Hematopoietic multipotent progenitor cell (in vitro differentiated cells): ENCODE measurements at places on chromosomes 7 and 10.
A peak's percentile ranks its signal among the peaks of the same experiment; 100 is the strongest.

DNA sequence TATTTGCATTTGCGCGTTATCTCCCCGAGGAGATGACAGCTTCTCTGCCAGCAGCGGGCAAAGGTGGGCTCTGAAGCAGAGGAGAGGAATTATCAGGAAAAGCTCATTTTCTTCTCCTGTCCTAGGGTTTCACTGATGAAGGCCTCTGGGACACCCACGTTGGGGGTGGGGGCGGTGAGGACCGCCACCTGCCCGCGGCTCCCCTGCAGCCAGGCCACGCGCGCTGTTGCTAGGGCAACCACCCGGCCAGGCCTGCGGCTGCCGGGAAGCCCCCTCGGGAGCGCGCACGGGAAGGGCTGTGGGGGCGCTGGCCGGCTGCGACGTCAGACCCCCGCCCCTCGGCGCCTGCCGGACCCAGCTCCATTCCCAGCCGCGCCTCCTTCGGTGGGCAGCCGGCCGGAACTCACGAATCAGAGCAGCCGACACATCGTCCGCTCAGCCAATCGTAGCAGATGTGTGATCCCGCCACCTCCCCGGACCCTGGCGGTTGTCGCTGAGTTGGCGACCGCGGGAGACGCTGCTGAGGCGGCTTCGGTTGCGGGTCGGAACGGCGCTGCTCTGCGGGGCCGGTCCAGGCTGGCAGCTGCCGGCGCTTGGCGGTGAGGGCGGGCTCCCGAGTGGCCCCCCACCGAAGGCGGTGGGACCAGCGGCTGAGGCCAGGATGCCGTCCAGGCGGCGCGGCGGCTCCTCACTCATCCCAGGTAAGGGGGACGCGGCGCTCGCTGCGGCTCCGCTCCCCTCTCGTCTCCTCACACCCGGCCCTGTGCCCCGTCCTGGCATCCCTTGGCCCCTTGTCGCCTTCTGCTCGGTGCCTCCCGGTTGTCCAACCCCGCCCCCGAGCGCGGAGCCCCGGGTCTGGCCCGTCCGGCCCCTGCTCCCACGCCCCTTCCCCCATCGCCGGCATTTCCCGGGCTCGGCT is at the start of gene TPST1:
TPST1 (plus strand) TSS at position 513 of the 919 bp plus-strand sequence. CDS start 35,092 bp downstream, outside the sequence.
- peak; percentile 52 for DNase-seq

DNA sequence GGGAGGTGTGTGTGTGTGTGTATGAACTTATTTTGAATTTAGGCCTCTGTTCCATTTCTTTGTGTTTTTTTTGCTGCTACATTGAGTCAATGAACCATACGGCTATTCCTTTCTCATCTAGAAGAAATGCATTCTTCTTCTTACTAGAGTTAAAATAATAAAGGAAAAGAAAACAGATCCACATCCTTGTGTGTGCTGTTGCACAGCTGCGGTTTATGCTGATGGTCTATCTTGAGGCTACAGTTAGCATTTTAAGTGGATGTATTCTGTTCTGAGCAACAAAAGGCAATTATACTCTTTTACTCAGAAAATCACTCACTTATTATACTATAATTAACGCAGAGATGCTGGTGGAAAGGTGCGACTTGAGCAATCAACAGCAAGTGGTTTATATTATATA is 615.0 kb upstream of the MBL2 start:
- no peak for DNase-seq

DNA sequence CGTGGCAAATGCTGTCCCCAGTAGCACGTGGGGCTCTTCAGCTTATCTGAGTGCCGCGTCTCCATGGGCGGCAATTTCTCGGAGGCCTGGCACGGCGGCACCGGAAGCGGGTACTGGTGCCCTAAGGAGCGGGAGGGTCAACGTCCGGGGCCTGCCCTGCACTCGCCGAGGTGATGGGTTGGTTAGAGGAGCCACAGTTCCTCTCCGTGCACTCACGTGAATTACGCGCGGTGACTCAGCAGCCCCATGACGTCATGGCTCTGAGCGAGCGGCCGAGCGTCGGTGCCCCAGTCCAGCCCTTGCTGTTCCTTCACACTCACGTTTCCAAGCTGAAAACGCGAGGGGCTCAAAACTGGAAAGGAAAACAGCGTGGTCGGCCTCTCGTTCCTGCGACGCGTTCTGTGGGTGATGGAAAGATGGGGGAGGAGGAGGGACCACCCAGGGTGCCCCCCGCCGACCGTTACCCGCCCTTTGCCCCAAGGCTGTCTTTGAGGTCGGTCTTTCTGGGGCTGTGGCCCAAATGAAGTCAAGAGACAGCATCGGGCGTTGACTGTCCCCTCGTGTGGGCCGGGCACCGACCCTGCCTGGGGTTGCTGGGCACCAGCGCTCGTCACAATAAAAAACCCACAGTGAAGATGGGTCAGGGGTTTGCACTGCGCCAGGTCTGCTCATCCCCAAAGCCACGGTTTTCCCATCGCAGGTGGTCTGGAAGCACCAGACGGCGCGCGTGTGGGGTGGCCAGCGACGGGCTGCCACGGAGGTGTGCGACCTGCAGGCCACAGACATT is 70.4 kb upstream of the CFAP46 start:
- DNase-seq, result no peak

- no peak for DNase-seq
Observed at GRCh38 chr7:119640861-119641260, 632.1 kb upstream of the KCND2 start.

DNA sequence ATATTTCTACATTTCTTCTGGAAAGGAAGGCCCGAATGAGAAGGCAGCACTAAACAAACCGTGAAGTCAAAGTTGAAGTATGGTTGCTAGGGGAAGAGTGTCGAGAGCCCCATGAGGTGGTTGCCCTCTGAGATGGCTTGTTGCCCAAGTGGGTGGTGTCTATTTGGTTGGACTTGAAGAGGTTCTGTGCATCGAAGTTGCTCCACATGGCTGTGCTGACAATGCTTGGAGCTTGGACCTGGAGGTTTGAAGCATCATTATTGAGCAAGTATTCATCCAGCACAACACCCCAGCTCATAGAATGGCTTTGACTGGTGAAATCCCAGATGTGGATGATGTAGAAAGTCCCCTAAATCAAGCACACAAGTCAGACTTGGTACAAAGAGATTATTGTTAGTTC is 165.2 kb upstream of the CDCA7L start:
- no peak for DNase-seq

DNA sequence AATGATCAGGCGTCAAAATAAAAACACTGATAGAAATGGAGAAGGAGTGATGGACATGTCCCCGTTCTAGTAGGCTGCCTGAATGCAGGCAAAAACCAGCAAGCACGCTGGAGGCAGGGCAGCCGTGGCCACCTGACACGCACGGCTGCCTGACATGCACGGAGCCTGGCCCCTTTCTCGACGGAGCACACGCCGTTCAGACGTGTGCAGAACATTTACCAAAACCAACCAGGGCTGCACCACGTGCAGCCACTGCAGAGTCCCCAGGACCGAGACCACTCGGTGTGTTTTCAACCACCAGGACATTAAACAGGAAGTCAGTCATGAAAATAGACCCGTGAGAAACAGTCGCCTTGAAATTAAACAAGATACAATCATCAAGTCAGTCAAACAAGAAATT is 61.9 kb upstream of the NKX6-2 start:
- no peak for DNase-seq

DNA sequence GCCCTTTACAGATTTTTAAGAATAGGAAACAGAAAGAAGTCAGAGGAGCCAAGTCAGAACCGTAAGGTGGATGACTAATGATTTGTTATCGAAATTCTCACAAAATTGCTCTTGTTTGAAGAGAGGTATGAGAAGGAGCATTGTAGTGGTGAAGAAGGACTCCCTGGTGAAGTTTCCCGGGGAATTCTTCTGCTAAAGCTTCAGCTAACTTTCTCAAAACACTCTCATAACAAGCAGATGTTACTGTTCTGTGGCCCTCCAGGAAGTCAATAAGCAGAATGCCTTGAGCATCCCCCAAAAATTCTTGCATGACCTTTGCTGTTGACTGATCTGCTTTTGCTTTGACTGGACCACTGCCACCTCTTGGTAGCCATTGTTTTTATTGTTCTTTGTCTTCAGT is 152.9 kb downstream of the HGF start:
- no peak for DNase-seq

GRCh38 chr7:96359876-96360275 is 38.0 kb upstream of the SLC25A13 start:
- DNase-seq, result no peak

DNA sequence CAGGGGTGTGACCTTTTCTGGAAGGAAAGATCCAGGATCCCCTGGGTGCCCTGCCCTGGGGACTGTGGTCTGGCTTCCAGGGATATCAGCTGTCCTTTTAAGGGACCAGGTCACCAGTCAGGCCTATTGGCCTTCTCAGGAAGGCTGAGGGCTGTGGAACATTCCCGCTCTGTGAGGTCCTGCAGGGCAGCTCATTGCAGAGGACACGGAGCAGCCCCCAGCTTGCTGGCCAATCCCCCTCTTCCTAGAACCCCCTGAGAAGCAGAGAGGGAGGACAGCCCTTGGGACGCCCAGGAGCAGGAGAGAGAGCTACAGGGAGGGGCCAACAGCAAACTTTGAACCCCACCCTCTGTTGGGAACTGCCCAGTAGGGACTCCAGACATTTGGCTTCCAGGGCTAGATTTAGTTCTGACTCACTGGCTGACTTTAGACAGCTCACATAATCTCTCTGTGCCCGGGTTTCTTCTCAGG is 67.9 kb upstream of the COL13A1 start:
- no peak for DNase-seq

DNA sequence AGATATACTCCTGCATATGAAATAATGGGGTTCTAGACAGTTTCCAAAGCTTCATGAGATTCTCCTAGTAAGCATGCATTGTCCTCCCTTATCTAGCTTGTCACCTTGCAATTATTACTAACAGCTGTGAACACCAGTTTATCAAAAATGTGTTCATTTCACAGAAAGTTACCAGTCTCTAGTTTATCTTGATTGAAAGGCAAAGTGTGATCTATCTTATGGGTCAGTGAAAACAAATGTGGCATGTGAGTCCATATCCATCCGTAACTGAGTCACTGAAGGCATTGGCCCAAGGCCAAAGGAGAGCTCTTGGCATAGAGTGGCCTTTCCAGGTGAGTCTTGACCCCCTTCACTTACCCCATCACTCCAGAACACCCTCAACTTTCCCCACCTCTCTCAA is 53.2 kb downstream of the GSAP start:
- DNase-seq, result no peak
